ENCODE measurements at places on chromosomes 7 and 10.

- DNase-seq = no peak
Observed at GRCh38 chr10:69684020-69684980, 54.3 kb downstream of the FAM241B start.

GRCh38 chr7:29468196-29468595 is 95.4 kb upstream of the PRR15 start:
- no peak for DNase-seq

DNA sequence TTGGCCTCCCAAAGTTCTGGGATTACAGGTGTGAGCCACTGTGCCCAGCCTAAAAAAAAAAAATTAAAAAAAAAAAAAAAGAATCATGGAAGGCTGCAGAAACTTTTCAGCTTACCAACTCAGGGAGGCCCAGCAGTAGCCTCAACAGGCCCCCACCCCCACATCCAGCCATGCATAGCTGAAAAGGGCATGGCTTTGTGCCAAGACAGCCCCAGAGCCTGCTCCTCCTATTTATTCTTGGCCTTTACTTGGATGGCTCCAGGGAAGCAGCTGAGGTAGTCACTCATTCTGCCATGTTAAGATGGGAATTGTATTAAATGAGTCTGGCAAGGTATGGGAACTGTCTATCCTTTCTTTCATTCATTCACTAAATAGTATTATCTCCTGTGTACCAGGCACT is 13.7 kb upstream of the CNNM2 start:
- no peak for DNase-seq

DNA sequence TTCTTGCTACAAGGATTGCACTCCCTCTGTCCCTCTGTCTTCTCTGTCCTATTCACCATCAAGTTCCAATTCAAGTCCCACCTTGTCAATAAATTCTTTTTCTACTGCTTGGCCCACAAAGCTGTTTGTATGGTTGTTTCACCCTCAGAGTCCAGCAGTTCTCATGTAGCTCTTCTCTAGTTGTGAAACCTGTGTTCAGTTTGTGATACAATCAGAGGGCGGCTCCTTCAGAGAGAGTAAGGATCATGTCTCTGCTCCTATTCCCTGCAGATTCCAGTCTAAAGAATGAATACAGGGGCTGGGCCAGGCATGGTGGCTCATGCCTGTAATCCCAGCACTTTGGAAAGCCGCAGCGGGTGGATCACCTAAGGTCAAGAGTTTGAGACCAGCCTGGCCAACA is 126.6 kb upstream of the BET1 start:
- no peak for DNase-seq

DNA sequence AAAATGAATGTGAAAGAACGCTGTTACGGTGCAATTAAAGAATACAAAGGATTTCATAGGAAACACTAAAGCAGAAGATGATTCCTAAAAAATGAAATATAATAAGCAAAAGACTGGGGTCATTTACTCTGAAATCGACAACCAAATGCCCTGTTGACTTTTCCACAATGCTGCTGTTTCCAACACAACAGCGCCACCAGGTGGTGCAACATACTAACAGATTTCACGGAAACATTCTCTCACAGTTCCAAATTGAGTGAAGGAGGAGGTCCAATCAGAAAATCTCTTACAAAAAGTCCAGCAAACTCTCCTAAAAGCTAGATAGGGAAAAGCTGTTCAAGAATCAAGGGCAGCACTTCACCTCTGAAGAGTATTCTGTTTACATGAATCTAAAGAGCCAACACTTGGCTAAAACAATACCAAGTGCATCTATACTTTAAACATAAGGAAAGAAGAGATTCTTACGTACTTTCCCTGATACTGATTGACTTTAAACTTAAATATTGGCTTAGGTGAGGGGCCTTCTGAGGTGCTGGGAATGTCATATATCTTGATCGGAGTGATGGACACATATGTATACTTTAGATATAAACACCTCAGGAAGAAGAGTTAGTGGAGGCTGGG is 55.9 kb downstream of the UPF2 start:
- DNase-seq = no peak

DNA sequence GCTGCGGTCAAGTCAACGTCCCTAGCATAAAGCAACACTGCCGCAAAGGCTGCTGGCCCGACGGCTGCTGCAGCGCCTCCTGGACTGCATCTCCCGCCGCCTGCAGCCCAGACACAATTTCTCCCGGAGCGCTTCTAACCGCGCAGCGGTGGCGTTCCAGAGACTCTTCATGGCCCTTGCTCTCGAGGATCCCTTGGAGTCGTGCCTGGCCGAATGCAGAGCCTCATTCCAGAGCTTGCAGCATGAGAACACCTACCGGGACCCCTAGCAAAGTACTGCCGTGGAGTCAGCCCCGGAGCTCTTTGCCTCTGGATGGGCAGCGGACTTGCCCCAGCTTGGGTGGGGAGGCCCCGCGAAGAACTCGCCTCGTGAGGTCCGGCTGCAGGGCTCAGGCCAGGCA is 79.7 kb upstream of the ZNF32 start:
- DNase-seq = no peak
